ENCODE measurements at places on chromosomes 2 and 18.

DNA sequence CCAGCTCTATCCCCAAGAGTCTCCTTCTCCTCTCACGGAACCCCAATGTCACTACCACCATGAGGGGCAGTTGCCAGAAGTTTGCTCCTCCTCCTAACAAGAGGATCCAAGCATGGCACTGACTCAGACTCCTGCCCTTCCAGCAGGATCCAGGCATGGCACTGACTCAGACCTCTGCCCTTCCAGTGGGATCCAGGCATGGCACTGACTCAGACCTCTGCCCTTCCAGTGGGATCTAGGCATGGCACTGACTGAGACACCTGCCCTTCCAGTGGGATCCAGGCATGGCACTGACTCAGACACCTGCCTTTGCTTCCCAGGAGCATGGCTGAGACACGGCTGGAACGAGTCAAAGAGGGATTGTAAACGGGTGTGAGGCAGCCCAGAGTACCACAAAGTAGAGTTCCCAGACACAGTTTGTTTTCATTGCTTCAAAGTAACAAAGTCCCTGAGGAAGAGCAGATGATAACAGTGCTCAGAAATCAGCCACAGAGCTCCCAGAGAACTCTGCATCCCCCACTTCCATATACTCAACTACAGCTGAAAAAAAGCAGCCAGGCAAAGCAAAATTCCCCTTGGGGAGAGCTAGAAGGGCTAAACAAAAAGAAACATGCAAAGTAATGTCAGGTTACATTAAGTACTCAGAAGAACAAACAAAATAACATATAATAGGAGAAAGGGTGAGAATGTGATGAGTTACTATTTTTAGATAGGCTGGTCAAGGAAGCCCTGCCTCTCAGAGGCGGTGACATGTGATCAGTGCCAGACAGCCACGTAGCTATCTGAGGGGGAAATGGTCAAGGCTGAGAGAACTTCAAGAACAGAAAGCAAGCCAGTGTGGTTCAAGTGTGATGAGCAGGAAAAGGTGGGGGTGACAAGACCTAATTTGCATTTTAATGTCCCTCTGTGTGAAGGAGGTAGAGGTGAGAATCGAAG is 3.0 kb downstream of the BUB1 start:
- DNase-seq, result peak; percentile 42

DNA sequence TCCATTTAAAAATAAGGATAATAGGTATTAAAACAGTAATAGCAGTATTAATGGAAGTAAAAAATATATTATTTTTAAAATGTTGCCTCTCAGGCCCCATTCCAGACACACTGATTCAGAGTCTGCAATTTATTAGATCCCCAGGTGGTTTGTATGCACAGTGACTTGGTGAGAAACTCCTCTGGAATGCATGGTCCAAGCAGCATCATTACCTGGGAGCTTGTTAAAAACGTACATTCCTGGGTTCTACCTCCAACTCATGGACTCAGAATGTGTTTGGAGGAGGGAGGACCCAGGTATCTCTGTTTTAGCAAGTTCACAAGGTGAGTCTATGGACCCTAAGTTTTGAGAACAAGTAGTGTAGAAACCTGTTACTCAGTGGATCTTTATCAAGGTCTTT is 95.6 kb downstream of the ITGA4 start:
- no peak for DNase-seq

GRCh38 chr2:190216829-190217228 is 102.8 kb downstream of the HIBCH start:
- DNase-seq, result no peak

DNA sequence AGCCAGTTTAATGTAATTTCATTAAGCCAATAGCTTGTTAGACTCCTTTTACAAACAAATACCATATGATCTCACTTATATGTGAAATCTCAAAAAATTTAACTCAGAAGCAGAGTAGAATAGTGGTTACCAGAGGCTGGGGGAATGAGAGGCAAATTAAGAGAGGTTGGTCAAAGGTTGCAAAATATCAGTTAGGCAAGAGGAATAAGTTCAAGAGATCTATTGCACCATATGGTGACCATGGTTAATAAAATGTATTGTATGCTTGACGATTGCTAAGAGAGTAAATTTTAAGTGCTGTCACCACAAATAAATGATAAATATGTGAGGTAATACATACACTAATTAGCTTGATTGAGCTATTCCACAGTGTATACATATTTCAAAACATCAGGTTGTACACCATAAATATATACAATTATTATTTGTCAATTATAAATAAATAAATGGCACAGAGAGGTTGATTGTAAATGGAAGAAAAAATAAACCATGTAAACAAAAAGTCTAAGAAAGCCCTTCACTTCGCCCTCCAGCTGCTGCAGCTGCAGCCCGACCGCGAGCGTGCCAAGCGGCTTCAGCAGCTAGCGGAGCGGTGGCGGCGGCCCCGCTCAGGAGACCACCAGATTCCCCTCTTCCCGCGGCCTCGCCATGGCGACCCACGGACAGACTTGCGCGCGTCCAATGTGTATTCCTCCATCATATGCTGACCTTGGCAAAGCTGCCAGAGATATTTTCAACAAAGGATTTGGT is 23.0 kb upstream of the ACTR2 start:
- no peak for DNase-seq

DNA sequence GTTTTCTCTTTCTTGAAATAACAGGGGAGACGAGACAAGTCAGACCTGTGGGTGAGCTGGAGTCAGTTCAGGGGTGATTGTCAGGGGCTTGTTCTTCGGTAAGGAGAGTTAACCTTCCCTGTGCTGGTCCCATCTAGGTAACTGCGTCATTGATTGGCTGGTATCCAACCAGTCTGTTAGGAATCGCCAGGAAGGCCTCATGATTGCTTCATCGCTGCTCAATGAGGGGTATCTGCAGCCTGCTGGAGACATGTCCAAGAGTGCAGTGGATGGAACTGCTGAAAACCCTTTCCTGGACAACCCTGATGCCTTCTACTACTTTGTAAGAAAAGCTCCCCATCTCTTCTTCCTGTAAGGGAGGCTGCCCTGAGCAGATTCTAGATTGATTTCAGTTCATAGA is 21.3 kb downstream of the PLEK start:
- DNase-seq, result no peak

- DNase-seq, result no peak
Measured at GRCh38 chr2:204264621-204265140, 280.6 kb upstream of the PARD3B start.
